T-helper 2 cell treated with Interferon-gamma antibody and Interleukin-4, amounts not matched to agents 5 μg/mL and 100 μg/mL, for 36 hours (primary cell): ENCODE measurements at places on chromosomes 2 and 18.

DNA sequence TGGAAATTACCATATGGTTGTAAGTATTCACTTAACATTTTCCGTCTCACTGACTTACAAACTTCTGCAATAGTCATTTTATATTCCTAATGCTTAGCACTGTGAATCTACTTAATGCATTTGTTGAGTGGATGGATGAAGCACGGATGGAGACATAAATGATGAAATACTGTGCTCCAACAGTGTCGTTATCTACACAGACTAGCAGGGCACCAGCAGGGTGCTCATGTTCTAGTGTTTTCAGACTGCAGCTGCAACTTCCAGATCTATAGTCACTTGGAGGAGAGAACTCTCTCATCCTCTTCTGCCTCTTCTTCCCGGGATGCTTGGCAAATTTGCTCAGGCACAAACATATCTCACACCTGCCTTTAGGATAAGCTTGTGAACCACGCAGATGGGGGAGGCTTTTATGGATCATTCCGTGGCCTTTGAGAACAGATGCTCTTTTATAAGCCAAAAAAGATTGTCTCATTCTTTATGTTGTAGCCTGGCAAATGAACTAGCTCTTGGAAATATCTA, 797.7 kb downstream of the MBD2 start:
- DNase-seq = no peak

DNA sequence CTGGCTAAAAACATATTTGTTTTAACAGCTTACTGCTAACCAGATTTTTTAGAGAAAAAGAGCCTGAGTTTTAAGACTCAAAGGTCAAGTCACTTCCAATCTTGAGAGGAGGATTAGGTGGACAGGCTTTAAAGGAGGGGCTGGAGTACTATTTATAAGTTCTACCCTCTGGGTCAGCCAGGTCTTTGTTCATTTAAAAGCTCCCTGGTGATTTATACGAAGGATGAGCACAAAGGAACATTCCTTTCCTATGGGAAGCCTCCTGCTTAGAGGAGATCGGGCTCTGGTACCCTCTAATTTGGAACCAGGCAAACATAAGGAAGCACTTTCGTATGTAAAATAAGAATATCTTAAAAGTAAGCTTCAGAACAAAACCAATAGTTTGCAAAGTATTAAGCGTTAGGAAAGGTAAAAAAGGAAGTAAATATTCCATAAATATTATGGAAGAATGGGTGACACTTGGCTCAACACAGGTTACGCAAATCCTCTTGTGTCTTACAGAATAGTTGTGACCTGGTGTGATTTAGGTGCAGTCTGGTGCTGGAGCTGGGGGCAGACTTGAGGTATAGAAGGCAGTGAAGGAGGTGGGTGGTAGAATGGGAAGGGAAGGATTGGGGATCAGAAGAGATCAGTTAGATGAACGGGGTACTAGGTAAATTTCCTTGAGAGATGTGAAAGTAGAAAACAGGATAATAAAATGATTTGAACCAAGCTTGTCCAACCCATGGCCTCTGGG, 35.6 kb downstream of the PDE6D start:
- DNase-seq = no peak

GRCh38 chr2:43027097-43027873, 199.1 kb downstream of the ZFP36L2 start:
- no peak for DNase-seq

DNA sequence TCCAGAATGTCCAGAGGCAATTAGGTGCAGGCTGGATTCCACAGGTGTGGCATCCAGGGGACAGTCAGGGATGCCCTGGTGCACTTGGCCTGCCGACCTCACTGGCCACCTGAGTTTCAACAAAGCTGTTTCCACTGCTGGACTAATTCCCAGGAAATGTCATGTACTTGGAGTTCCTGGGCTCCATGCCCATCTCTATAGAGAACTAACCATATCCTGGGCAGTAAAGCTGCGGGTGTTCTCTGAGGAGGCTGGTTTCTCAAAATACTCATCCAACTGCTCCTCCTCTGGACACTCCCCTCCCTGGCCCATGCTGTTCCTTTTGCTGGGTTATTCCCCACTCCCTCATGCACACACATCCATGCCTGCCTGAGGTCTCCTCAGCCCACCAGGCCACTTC, 161.9 kb upstream of the SKOR2 start:
- DNase-seq = no peak

- no peak for DNase-seq
These were observed 9.0 kb downstream of the PMAIP1 start for GRCh38 chr18:59908799-59909198.

- no peak for DNase-seq
These were observed 46.6 kb downstream of the TAF1B start for GRCh38 chr2:9889812-9890261.

GRCh38 chr18:12625241-12625640, 32.7 kb downstream of the SPIRE1 start:
- no peak for DNase-seq

DNA sequence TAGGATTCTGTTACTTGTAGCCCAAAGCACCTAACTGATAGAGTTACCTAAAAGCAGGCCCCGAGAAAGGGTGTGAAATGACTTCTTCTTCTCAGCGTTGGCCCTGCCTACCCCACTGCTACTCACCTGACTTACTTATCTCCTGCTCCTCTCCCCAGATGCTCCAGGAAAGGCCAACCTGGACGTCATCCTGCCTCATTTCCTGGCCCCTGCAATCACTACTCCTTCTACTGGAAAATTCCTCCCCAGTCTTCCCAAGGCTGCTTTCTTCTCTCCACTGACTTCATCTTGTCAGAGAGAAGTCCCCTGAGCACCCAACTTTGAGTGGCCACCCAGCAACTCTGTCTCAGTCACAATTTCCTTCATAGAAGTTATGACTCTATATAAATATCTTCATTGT, 63.4 kb upstream of the KLF7 start:
- no peak for DNase-seq

DNA sequence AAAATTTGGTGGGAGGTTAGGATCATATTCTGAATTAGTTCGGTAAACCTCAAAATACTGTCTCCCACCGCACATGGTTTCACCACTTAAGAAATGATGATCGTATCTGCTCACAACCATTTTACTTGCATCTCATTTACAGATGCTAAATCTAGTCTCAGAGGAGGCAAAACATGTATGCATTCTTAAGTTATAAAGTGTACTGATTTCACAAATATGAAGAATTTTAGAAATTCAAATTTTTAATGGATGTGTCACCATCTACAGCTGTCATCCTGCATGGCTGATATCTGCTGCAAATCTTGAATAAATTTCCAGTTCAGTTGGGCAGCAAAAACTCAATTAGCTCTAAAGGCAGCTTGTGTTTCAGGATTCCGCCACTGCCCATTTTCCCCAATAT, 243.3 kb upstream of the KCNJ3 start:
- no peak for DNase-seq

GRCh38 chr2:162198239-162198638, 45.0 kb downstream of the FAP start:
- DNase-seq = no peak

DNA sequence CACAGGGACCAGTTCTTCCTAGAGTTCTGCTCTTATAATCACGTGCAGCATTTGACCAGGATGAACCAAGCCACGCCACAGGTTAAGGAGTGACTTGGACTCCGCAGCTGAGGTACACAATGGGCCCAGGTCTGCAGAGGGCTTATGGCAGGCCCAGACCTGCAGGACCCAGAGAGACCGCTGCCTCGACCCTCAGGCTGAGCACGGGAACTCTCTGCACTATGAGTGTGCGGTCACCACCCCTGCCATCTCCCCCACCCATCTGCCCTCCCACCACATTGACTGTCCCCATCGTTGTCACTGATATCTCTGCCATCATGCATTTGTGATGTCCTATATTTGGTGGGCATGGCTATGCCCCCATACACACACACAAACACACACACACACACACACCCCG, 45.7 kb upstream of the HPCAL1 start:
- DNase-seq = no peak

DNA sequence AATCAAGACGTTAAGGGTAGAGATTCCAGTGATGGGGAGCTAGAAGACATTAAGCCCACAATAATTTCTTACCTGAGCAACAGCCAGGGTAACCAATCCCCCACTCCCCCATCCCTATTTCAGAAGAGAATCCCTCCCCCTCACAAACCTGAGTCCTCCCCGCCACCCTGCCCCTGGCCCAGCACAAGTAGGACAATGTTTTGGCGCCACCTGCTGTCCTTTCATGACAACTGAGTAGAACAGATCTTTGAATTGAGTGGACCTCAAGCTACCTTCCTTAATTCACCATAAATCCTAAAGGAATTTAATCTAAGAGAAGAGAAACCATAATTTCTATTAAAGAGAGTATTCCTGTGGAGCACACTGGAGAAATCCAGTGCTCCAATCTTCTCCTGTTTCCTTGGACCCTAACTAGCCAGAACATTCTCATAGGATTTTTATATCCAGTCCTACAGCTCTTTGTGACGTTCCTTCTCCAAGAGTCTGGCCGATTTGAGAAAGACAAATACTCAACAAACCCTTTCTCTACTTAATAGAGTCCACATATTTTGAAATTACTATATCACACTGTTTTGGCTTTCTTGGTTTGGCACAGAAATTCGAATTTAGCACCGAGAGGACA, 41.1 kb downstream of the NHEJ1 start:
- DNase-seq = peak; percentile 21

GRCh38 chr2:119934319-119934718, 78.6 kb upstream of the EPB41L5 start:
- no peak for DNase-seq

GRCh38 chr2:128162266-128162665, 71.3 kb downstream of the UGGT1 start:
- no peak for DNase-seq

DNA sequence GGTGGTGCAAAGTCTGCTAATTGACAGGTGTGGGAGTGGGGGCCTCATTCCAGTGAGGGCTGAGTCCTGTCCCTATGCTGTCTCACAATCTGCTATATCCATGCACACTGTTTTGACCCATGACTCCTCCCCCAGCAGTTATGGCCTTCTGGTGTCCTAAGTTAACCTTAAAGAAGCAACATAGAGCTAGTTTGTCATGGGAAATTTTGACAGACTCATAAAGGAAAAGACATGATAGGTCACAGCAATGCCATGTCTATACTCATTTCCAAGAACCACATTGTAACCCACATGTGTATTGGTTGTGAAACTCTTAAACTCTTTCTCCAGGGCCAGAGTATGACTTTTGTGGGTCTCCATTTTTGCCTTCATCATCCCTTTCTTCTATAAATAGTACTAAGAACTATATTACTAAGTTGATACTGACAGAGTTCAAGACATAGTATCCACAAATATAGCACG, 78.2 kb upstream of the SLC1A4 start:
- DNase-seq = peak; percentile 33

DNA sequence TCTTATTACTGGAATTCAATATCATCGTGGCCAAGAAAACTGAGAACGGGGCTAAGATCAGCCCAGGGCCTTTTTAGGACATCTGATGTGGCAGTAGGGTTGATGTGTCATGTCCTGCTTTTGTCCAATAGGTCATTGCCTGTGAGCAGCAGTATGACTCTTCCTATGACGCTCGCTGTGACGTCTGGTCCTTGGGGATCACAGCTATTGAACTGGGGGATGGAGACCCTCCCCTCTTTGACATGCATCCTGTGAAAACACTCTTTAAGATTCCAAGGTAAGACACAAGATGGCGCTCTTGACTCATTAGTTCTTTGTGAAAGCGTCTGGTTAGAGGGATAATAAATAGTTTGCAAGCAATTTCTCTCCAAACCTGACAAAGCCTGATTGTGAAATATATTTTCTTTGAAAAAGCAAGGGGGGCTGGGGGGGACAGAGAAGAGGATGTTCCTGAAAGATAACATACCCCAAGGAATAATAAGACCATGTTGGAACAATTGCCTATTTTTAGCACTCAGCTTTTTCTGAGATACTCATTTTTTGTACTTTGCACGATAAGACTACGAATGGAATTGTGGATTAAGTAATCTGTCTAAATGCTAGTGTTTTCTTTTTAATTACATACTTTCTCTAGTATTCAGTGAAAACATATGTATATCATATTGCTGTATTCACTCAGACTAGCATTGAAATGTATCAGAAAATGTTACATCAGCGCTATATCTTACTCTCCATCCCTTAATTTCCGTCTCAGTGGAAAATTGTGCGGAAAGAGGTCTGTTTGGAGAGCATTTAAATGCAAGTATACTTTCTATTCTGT, 58.1 kb downstream of the MYO3B start:
- peak; percentile 18 for DNase-seq

GRCh38 chr2:180505203-180505602, 475.2 kb upstream of the UBE2E3 start:
- DNase-seq = no peak

DNA sequence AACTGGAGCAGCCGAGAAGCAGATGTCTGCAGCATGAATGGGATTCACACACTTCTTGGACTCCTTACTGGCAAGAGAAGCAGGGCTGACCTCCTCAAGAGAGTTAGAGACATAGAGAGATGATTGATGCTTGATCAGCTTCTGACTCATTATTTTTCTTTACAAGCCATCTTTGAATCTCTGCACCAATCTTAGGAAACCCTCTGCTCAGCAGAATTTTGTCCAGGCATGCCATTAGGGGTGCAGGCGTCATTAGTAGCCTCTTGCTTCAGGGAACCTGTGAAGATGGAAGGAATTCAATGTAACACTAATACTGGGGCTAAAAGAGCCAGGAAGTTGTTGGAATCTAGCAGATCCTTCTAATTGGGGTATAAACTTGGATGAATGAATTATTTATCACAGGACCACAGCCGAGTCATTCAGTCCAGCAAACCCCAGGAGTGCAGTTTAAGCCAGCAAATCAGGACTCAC, 151.8 kb downstream of the MGAT5 start:
- DNase-seq = no peak

- no peak for DNase-seq
These were observed 103.5 kb downstream of the TSHZ1 start for GRCh38 chr18:75314117-75314516.

GRCh38 chr18:79522451-79523205, 126.9 kb downstream of the NFATC1 start:
- peak; percentile 67 for DNase-seq

- DNase-seq = peak; percentile 24
These were observed at the start of gene BOK for GRCh38 chr2:241558532-241559322. TSS of gene BOK (plus strand) at chr2:241558745. CDS start at chr2:241559484, 739 bp downstream.

GRCh38 chr2:234845602-234846590, 105.9 kb upstream of the SH3BP4 start:
- DNase-seq = no peak

DNA sequence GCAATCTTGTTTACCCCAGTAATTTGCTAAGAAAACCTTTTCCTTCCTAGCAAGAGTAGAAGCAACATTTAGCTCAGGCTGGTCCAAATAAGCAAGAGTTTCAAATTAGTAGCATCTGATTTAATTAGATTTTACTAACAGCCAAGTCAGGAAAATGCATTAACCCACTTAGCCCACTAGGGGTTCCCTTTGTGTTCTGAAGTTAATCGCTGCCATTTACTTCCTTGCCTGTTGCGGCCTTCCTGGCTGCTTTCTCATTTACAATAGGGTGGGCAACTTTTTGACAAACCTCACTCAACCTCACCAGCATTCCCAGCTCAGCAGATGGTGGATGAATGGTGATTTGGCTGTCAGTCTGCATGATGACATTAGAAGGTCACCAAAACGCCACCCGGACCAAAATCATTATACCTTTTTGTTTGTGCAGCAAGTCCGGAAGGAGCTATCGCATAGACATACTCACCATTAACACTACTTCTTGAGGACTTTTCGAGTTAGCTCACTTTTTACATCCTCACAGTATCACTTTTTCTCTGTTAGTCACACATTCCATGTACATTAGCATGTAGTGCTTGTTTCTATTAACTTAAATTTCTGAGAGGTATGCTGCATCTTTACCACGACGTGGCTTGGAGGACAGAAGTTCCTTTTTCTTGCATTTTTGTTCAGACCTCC, 101.5 kb upstream of the SETBP1 start:
- no peak for DNase-seq
